BJ (cell line): ENCODE measurements at places on chromosomes 7 and 10. TPM values are rescaled to one million over a fixed set of nuclear protein-coding genes. Genes with fewer than 3 reads are reported as not detected.
A peak's percentile ranks its signal among the peaks of the same experiment; 100 is the strongest.

- DNase-seq: peak; percentile 82
Observed at GRCh38 chr10:71213761-71214440, 1.5 kb downstream of the UNC5B start.

- no peak for DNase-seq
Observed at GRCh38 chr7:155761162-155761561, 51.1 kb downstream of the SHH start.

GRCh38 chr7:102424129-102424551 is 9.2 kb upstream of the ORAI2 start:
- no peak for DNase-seq

GRCh38 chr7:42689626-42690025 is 222.2 kb downstream of the C7orf25 start:
- no peak for DNase-seq

GRCh38 chr10:12659706-12660105 is 310.4 kb downstream of the CAMK1D start:
- DNase-seq: no peak

- DNase-seq: no peak
Observed at GRCh38 chr7:134879815-134880475, 100.5 kb downstream of the CALD1 start.

DNA sequence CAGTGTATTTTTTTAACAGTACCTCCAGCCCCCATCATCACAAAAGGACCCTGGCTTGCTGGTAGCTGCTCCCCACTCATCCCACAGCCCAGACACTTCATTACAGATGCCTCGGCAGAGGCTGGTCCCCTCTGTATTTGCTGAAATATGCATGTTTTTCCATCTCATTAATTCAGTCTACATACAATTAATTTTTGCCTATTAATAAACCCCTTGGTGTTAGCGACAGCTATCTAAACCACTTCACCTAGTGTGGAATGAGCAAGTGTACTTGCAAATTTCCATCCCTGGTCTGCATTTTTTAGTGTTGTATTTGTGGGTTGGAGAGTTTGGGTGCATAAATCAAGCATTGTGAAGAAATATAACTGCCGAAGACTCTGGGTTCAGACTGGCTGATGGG is 216.9 kb downstream of the MGMT start:
- DNase-seq: no peak

- no peak for DNase-seq
Observed at GRCh38 chr7:142668495-142668894, 80.8 kb upstream of the PRSS1 start.

DNA sequence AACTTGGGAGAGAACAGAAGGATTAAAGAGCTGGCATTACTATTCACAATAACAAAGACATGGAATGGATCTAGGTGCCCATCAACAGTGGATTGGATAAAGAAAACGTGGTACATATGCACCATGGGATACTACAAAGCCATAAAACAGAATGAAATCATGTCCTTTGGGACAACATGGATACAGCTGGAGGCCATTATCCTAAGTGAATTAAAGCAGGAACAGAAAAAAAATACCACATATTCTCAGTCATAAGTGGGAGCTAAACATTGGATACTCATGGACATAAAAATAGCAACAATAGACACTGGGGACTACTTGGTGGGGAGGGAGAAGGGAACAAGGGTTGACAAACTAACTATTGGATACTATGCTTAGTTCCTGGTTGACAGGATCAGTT is 133.2 kb upstream of the ITGB1 start:
- no peak for DNase-seq

DNA sequence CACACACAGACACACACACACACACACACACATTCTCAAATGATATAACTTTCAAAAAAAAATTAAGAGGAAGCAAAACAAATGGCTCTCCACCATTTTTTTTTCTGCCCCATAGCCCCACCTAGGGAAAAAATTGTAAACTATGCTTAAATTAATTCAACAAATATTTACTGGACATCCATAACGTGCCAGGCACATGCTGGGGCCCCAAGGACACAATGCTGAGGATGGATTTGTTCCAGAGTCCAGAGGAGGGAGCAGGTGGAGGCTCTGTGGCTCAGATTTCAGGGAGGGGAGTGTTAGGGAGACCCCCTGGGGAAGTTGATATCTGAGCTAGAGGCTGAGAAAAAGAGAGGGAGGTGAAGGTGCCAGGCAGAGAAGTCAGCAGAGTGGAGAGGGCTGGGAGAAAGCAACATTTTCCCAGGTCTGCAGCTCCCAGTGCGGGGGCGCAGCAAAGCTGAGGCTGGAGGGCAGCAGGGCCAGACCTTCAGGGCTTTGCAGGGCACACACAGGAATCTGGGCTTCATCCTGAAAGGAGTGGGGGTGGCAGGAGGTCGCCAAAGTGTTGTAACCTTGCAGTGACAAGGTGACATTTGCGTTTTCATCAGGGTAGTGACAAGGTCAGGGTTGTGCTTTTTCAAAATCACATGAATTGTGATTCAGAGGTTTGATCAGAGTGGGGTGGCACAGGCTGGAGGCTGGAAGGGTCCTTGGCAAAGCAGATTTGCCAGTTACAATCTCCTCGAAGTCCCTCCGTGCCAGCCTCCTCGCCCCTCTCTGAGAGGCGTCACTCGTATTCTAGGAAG is 261.6 kb downstream of the WDR11 start:
- DNase-seq: no peak

GRCh38 chr7:47677664-47678063 is 95.8 kb upstream of the TNS3 start:
- no peak for DNase-seq

DNA sequence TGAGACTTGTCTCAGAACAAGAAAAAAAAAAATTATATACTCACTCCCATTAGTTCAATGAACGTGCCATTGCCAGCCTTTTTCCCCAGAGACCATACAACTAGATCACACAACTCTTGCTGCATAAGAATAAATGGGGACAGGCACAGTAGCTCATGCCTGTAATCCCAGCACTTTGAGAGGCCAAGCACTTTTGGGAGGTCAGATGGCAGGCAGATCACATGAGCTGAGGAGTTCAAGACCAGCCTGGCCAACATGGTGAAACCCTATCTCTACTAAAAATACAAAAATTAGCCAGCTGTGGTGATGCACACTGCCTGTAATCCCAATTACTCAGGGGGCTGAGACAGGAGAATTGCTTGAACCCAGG is 13.6 kb downstream of the PDLIM1 start:
- no peak for DNase-seq

GRCh38 chr7:117048114-117048866 is 95.0 kb downstream of the ST7 start:
- DNase-seq: no peak

DNA sequence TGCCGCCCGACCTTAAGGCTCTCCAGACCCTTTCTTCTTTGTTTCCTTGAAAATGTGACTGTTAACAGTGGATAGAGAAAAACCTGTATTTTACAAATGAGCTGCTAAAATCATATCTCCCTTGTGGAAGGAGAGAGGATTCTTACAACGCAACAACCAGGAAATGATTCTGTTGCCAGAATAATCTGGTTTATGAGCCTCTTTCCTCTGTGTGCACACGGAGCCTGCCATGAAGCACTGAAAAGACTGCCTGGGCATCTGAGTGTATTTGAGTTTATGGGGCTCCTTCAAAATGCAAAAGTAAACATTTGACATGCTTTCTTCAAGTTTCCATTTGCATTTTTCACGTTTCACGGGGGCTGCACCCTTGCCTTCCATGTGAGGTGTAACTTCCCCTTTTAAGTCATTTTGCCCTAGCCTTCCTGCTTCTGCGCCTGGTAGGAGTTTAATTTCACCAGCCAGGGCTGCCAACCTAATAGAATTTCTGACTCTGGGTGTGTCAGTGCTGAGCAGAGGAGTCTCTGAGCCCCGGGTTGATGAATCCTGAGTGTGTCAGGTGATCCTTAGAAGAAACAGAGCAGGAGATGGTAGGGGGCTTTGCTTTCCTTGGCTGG is 101.2 kb downstream of the GRB10 start:
- no peak for DNase-seq

DNA sequence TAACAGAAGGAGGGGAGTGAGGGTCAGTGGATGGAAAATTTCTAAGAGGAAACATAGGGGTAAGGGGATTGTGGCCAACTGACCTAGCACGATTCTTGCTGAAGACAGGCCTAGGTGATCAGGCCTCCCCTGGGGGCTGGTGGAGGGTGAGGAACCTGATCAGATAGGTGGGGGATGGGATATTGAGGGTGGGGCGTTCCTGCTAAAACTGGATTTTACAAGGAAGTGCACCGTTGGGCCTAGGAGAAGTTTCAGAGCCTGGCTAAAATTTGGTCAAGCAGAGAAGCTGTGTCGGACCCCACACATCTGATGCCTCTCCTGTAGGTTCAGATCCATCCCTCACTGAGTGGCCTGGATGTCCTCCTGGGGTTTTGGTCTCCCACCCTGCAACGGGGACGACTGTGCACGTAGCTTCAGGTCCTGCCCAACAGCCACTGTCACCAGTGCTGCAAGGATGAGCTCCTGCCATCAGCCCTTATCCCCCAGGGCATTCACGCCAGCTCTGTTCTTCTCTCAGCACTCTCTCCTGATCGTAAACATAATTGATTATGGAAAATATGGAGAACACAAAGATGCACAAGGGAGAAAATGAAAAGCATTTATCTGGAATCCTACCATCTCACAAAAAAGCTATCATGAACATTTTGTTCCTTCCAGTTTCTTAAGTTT is 89.9 kb downstream of the ADCY1 start:
- DNase-seq: no peak

DNA sequence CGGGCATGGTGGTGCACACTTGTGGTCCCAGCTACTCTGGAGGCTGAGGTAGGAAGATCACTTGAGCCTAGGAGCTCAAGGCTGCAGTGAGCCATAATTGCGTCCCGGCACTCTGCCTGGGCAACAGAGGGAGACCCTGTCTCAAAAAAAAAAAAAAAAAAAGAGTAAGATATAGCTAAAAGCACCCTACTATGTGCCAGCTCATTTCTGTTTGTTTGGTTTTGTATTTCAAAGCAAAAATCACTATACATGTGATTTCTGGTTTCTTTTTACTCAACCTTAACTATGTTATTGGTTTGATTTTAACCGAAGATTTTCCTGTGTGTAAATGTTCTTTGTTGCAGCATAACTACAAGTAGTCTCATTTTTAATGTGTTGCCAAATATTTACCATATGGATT is 66.5 kb upstream of the RSBN1L start:
- no peak for DNase-seq

DNA sequence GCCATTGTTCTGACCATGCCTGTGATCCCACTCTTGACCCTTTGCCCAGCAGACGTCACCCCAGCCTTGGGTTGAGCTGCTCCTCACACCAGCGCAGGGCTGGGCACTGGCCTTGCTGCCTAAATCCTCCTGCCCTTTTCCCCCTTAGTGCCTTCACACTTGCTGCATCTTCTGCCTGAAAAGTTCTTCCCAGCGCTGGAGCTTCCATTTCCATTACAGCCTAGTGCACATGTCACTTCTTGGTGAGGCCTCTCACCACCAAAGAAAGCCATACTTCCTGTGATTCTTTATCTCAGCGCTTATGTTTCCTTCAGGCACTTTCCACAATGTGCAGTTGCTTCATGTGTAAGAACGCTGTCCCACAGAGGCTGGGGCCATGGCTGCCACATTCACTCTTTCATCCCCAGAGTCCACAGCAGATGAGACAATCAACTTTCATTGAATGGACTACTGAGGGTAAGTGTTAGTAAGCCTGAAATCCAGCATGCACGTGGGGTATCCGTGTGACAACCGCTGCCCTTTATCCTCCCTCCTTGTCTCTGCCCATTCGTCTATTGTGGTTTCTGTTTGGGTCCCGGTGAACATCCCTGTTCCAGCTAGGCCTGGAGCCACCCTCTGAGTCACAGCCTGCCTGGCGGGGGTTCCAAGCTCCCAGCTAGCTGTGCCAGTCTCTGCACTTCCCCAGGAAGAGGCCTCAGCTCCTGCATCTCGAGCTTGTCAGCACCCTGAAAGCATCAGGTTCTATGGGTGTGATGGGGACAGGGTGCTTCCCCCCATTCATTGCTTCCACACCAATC is 37.3 kb downstream of the ADRA2A start:
- DNase-seq: no peak

- DNase-seq: no peak
Observed at GRCh38 chr10:103649654-103650423, 156.3 kb downstream of the NEURL1 start.

GRCh38 chr7:100153708-100154535 is 4.6 kb downstream of the TRAPPC14 start:
- no peak for DNase-seq

- DNase-seq: no peak
Observed at GRCh38 chr10:6068422-6068821, 6.3 kb upstream of the IL2RA start.

DNA sequence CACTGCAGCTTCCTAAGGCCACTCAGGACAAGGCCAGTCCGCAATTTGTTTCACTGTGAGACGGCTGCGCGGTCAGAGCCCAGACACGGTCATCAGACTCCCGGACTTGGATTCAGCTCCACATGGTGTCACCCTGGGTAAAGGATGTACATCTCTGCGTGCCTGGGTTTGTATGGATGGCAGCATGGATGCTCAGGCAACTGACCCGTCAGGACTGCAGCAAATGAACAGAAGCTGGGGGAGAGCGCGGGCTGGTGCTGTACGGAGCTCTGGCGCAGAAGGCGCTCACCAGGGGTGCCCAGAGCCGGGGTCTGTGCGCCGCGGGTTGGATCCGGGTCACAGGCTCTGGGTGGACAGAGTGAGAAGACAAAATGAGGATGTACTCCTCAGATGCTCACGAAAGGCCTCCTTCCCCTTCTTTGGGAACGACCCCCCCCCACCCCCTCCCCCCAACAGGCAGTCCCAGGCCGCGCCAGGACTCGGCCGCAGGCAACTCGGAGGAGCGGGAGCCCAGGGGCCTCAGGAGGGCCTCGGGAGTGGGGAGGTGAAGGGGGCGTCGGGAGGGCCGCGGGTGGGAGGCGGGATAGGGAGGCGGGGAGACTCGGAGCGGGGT is 92.4 kb downstream of the CXCL12 start:
- DNase-seq: no peak

DNA sequence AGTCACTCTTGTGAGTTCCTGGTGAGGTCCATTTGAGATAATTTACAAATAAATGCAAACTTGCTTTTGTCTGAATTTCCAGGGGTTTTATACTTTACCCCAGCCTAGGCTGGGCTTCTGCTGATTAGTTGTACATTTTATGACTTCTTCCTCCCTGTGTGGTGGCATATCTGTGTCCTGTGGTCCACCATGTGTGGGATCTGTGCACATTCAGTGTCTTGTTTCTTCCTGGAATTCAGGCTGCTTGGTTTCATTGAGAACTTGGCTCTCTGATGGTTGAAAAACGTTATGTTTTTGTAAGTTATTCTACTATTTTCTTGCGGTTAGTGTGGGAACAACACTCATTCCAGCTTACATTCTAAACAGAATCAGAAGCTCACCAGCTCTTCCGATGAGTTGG is 523.4 kb upstream of the PFKP start:
- no peak for DNase-seq

Gene MUC3A
- not detected in 2 replicates for polyA plus RNA-seq

Gene PRKG1
- 9.7 and 11.6 TPM in 2 replicates for polyA plus RNA-seq

Gene PTPN20
- 0.04 TPM in 1 of 2 replicates, not detected in the other for polyA plus RNA-seq

Gene NUTM2E
- 0.13 and 0.22 TPM in 2 replicates for polyA plus RNA-seq

Gene HOXA13
- polyA plus RNA-seq: 4.6 and 9.2 TPM in 2 replicates

Gene PGAM2
- polyA plus RNA-seq: 0.16 TPM in 1 of 2 replicates, not detected in the other

Gene GHRHR
- not detected in 2 replicates for polyA plus RNA-seq

Gene GNAT3
- not detected in 2 replicates for polyA plus RNA-seq

Gene PTER
- 9.3 and 15.2 TPM in 2 replicates for polyA plus RNA-seq

Gene CD36
- 0.34 and 1.2 TPM in 2 replicates for polyA plus RNA-seq
